Karpas-422 (cell line): ENCODE measurements at places on chromosomes 2 and 18.

DNA sequence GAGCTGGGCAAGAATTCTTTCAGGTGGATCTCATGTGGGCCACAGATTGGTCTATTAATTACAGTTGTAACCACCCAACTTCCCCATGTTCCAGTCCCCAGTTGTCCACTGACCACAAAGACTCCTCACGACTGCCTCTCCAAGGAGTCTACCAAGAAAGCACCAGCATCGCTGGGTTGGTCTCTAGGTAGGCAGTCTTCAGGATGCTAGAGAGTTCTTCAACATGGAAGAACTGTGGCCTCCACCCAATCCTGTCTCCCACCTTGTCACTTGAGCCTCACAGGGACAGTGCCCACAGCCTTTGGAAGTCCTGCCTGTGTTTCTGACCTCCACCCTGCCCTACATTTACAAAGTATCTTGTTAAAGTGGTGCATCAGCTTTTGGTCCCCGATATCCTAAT, 184.7 kb upstream of the FN1 start:
- no peak for DNase-seq

DNA sequence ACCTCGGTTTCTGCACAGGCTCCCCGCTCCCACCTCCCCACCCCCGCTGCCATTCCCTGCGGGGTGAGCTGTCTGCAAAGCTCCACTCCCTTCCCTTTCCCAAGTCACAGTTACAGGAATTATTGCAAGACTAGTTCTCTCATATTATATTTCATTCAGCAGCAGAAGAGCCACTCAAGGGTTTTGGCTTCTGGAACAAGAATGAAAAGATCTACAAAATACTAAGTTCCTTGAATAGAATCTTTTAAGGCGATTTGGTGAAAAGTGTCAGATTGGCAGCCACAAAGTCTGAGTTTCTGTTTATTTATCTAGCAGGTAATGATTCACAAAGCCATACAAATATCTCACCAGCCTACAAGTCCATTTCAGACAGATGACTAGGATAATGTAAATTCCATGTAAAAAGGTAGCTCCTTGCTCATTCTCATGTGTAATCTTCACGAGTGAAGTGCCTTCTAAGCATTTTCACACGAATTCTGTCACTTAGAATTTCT, 221.9 kb upstream of the RBBP8 start:
- DNase-seq = no peak

GRCh38 chr2:239961662-239962613, 63.2 kb downstream of the NDUFA10 start:
- DNase-seq = no peak

- DNase-seq = no peak
These were observed 52.0 kb downstream of the EIPR1 start for GRCh38 chr2:3325458-3326181.

GRCh38 chr18:80197528-80197927, 49.8 kb downstream of the PARD6G start:
- no peak for DNase-seq

GRCh38 chr2:48205137-48205798, 299.0 kb upstream of the FBXO11 start:
- no peak for DNase-seq

DNA sequence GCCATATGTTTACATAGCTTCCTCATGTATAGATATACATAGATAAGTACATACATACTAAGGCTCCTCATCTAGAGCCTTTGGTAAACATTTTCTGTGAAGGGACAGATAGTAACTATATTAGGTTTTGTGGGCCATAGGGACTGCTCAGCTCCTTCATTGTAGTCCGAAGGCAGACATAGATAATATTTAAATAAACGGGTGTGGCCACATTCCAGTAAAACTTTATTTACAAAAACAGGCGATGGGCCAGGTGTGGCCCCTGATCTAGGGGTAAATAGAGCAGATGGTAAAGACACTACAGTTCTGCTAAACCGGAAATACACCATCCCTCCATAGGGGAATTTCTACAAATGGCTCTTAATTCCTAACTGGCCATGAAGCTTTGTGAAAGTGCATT, 7.3 kb downstream of the COQ10B start:
- no peak for DNase-seq

GRCh38 chr18:76174451-76174850, 320.6 kb downstream of the ZNF516 start:
- no peak for DNase-seq

DNA sequence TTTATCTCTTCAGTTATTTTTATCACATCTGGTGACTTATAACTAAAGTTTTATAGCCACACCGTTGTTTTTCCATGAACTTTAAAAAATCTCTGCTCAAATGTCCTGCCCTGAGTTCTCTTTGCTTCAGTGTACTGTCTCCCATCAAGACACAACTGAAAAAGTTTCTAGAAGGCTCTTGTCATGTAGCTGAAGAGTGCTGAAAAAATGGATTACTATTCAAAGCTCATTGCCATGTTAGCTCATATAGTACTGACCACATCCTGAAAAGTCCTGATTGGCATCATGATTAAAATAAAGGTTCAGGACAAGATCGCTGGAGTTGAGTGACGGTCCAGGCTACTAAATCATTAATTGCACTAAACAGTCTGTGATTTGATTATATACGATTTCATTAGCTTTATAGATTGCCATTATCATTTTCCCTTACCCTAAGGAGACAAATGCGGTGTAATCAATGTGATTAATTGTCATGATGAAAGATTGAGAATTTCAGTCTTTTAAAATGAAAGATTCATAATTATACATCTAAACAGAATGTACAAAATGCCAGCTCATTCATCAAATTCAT, 62.2 kb downstream of the MFSD6 start:
- DNase-seq = no peak

DNA sequence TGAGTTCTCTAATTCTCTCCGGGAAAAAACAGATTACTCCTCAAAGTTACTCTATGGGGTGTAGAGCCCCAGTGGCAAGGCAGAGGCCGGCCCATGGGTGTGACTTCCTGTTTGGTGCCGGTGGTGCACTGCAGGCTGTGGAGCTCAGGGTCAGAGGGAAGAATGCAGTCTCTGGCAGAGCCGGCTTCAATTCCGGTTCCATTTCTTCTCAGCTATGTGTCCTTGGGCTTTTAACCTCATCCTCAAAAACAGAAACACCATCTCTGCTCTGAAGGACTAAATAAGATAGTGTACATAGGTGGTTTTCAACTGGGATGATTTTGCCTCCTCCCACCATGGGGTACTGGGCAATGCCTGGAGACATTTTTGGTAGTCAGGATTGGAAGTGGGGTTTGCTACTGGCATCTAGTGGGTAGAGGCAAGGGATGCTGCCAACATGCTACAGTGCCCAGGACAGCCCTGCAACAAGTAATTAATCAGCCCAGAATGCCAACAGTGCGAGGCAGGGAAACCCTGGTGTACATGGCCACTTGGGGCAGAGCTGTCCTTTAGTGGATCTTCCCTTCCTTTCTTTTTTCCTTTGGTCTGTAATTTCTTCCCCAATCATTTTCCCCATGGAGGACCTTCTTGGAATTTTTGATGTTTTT, 81.2 kb downstream of the INSIG2 start:
- no peak for DNase-seq

DNA sequence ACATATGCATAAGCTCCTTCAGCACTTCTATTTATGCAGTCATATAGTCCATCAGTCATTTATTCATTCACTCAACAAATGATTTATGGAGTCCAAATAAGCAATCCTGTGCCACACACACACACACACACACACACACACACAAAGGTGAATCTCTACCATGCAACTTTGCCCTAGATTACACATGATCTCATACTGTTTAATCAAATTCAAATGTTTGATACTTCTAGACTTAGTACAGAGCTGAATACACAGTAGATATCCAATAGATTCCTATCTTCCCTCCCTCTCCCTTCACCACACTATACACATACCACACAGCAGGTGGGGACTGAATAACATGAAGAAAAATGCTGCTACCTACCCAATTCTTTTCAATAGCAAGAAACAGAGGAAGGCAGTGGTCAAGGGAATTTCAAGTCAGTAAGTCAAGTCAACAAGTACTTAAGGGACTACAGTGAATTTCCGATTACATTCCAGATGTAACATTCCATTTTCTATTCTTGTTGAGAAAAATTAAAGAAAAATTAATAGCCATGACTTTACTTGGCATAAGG, 65.4 kb downstream of the EPG5 start:
- DNase-seq = no peak

GRCh38 chr2:158967731-158968395, 577 bp upstream of the TANC1 start:
- no peak for DNase-seq

DNA sequence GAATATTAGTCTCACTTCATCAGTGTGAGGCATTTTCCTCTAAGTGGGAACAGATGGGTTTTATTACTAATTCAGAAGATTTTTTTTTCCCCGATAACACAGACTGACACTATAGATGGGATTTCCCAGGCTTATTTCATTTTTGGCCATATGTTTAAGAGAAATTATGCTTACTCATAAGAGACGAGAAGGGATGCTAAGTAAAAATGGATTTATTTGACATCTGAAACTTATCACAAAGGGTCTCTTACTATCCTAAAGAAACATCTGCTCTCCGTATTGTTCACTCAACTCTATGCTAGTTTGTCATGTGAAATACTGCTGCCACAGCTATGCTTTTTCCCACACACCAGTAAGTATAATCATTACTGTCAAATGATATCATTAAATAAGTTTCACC, 1476.3 kb downstream of the LRP1B start:
- no peak for DNase-seq

DNA sequence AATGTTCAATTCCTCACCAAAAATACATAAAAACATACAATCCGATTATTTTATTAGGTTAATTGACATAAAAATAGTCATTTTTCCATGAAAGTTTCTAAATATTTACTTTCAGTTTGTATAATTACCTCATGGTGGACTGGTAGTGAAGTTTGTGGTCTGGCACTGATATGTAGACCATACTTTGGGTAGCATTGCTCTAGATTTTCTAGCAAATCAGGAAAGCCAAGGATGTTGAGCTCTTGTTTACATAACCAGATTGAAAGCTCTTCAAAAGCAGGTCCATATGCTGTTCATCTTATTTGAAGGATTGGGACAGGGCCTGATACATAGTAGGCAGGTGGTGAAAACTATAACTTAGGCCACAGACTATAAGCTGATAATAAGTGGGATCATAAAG, 61.8 kb downstream of the COMMD1 start:
- no peak for DNase-seq

DNA sequence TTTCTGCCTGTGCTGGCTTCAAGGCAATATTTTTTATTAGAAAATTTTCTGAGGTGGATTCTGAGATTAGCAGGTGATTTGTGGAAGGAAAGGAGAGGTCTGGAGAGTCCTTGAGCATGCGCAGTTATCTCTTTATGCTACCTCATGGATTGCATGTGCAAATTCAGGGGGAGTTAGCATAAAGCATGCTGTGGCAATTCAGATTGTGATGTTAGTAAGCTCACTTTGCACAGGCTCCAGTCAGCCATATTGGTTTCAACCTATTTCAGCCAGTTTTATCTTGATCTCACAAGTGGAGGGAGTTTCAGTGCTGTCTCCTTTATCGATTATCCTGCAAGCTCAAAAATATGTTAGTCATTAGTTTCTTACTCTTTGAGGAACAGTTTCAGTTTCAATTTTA, 2012.3 kb upstream of the PIK3C3 start:
- no peak for DNase-seq

- no peak for DNase-seq
These were observed 211.6 kb downstream of the ZNF521 start for GRCh38 chr18:25140124-25140961.

GRCh38 chr2:110796716-110797301, 64.4 kb downstream of the ACOXL start:
- no peak for DNase-seq

DNA sequence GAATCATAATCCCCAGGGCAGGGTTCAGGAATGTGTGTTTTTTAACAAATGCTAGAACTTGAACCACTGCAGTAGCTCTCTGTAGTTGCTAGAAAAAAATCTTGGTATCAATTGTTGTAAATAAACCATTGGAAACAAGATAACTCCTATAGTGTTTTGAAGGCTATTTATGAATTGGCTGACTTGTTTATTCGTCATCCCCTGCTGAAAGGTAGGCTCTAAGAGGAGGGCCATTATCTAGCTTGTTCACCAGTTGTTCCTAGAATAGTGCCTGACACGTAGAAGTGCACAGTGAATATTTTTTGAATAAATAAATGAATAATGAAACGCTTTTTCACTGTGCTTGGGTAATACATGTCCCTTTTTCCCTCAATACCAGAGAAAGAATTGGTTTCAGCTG, 211.4 kb downstream of the BABAM2 start:
- no peak for DNase-seq

- DNase-seq = no peak
These were observed 66.5 kb downstream of the ACTR2 start for GRCh38 chr2:65294136-65294535.

DNA sequence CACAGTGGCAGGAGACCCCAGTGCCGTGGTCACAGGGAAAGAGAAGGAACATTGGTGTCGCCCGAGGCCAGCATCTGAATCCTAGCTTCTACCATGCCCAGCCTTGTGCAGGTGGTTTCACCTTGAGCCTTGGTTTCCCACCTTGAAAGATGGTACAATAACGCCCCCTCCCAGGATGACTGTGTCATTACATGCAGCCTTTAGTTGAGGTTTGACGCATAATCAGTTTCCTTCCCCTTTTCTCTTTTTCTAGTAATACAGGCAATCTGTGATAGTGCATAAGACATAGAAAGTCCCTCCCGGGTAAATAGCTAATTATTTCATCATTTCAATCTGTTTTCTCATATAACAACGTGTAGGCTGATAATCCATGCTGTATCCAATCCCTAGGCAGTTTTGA, 29.8 kb upstream of the ZNF407 start:
- DNase-seq = peak; percentile 77

- peak; percentile 75 for DNase-seq
These were observed 909 bp downstream of the TMEM87B start for GRCh38 chr2:112055730-112056625.

DNA sequence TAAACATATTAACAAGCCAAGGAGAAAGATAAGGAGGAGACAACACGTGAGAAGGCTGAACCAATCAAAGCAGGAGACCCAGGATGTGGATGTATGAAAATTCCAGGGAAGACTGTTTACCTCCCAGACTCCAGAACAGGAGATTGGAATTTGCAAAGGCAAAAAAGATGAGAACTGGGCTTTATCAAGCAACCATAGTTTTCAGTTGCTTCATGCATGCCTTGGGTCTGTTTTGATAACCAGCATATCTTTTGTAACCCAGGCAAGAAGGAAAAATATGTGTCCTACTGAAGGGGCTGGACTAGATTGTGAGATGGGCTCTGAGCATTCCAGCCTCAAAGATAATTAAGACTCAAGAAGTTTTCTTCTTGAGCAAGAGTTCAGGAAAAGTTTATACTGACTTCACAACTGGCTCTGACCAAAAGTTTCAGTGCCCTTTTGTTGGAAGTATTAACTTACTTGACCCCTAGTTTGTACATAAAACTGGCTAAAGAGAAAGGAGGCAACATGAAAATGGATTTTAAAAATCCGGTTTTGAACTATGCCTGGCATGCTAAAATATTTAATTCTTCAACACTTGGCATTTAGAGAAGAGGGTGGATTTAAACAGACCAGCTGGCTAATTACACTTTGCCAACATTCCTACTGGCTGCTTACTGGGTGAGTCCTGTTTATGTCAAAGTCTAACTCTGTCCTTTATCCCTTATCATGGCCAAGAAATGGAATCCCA, 79.3 kb upstream of the CD28 start:
- peak; percentile 10 for DNase-seq

GRCh38 chr18:55585920-55586561, 2.0 kb downstream of the TCF4 start:
- peak; percentile 61 for DNase-seq

GRCh38 chr2:119119076-119119785, 39.3 kb downstream of the C1QL2 start:
- no peak for DNase-seq

- DNase-seq = peak; percentile 50
These were observed 22.9 kb downstream of the ZNF532 start for GRCh38 chr18:58887613-58887963.
